ENCODE measurements at places on chromosomes 5 and 9.

DNA sequence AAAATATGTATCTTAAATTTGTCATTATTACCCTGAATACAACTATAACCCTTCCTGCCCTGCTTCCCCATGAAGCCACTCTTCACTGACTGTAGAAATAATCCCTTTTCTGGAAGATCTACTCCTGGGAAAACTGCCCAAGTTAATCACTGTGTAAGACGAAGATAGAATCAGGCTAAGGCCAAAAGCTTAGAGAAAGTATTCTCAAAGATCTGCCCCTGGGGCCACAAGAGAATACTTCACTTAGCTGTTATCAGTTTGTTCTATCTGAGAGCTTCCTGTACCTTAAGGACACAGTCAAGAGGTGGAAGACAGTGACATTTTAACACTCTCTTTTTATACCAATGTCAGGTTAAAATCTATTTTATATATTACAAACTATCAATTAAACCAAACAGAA, 33.8 kb downstream of the RNF145 start:
- DNase-seq = no peak

DNA sequence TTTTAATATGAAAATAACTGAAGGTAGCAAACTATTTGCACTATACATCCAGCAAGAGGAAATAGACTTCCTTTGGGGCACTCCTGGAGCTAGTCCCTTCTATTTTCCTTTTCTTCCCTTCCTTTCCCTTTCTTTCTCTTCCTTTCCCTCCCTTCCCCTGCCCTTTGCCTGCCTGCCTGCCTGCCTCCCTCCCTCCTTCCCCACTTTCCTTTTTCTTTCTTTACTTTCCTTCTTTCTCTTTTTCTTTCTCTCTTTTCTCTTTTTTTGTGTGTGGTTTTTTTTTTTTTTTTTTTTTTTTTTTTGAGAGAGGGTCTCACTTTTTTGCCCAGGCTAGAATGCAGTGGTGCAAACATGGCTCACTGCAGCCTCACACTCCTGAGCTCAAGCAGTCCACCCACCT, 17.3 kb upstream of the CXXC5 start:
- DNase-seq = no peak

- DNase-seq = no peak
Observed at GRCh38 chr9:113559834-113560800, 96.6 kb downstream of the RGS3 start.

DNA sequence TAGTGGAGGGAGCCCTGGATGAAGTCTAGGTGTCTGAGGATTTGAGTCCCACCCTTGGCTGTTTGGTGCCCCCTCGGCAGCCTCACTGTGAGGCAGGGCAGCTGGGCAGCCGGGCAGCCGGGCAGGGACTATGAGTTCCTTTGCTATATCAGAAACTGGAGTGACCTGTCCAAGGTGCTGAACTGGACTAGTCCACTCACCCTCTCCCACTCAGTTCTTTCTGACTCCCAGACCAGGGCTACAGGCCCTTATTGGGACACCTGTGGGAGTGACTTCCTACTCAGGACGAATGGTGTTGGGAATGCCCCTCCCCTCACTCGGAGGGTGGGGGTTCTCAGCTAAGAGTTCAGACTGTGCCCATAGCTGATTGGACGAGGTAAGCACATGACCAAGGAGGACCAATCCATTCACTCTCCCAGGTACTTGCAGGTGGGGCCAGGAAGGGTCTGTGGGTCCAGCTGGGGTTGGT, 34.1 kb upstream of the RAPGEF1 start:
- DNase-seq = peak; percentile 78

DNA sequence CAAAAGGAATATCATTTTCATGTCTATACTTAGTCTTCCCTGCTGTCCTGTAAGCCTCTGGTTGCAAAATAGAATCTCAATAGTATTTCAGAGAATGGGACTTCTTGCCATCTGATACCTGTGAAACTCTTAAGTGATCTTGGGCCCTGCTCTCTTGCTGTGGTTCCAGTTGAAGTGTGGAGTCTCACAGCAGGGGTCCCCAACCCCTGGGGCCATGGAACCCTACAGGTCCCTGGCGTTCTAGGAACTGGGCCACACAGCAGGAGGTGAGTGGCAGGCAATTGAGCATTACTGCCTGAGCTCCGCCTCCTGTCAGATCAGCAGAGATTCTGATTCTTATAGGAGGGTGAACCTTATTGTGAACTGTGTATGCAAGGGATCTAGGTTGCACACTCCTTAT, 65.9 kb downstream of the ZSWIM6 start:
- no peak for DNase-seq

DNA sequence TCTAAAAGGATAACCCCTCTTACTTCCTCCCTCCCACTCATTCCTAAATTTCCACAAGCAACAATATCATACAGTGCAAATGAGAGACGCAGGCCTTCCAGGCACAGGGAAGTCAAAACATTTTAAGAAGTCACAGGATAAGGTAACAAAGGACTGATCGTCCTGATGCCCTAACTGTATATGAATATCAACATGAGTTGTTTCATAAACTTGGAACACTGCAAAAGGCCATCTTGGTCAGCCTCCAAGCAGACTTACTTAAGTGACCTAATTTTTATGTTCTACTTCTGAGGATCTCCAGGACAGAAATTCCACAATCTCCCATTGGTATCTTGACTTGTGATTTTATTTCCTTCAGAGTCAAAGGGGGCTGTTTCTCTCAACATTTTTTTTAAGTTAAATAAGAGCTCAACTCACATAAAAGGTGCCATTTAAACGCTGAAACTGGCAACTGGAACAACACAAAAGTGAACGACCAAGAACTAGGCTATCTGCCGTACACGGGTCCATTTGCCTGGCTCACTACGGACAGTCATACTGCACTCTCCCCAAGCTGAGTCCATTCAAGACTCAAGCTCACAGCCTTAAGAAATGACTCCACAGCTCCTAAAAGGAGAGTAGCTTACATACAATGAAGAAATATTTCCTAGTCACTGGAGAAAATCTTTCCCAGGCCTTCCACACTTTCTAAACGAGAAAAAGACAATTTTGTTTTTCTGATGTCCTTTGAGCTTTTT, 71.3 kb downstream of the LHFPL2 start:
- DNase-seq = no peak
